Stimulated activated CD4-positive, alpha-beta T cell treated with anti-CD3 and anti-CD28 coated beads, TNF-alpha, amount 100 ng/mL, for 1 hour (primary cell): ENCODE measurements at places on chromosomes 7 and 10.

DNA sequence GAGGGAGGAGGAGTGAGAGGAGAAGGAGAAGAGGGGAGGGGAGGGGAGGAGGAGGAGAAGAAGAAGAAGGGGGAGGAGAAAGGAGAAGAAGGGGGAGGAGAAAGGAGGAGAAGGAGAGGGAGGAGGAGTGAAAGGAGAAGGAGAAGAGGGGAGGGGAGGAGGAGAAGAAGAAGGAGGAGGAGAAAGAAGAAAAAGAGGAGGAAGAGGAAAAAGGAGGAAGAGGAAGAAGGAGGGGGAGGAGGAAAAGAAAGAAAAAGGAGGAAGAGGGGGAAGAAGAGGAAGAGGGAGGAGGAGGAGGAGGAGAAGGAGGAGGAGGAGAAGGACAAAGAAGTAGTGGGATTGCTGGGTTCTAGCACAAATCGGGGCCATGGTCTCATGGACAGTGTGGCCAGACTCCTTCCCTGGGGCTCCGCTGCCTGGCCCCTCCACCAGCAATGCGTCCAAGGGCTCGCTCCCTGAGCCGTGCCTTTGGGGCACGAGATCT, 4.2 kb upstream of the MAFK start:
- DNase-seq = no peak

- no peak for DNase-seq
Measured at GRCh38 chr10:127872871-127873600, 19.7 kb downstream of the CLRN3 start.

- no peak for DNase-seq
Measured at GRCh38 chr7:100035876-100036275, 13.7 kb upstream of the ZSCAN21 start.

GRCh38 chr10:46516660-46517416, 39.6 kb downstream of the GPRIN2 start:
- DNase-seq = no peak

DNA sequence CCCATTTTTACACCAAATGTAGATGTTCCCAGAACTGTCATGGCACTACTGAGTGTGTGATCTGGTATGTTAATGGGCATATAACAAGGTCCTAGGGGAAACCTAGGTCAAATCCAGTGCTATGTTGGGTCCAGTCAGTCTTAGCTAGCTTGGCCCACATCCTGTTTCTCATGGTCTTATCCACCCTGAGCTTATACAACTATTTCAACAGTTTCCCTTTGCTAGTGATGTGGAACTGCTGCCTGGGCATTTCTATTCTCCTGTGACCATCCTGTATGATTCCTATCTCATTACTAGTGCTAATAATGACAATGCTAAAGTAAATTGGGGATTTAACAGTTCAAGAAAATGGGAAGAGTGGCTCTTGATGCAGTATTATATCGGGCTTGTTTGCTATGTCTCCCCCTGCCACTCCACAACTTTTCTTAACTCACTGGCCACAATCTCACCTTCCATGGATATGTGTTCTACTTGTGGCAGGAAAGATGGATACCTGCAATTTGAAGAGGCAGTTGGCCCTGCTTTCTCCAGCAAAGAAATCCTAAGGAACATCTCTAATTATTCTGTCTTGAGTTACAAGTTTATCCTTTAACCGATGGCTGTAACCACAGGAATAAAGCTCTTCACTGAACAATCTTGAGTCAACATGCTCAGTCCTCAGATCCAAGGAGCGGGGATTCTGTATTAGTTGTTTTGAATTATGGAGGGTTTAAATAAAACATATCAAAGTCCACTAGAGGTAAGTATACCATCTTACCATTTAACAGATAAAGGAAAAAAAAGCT, 707.8 kb downstream of the XPNPEP1 start:
- DNase-seq = no peak

DNA sequence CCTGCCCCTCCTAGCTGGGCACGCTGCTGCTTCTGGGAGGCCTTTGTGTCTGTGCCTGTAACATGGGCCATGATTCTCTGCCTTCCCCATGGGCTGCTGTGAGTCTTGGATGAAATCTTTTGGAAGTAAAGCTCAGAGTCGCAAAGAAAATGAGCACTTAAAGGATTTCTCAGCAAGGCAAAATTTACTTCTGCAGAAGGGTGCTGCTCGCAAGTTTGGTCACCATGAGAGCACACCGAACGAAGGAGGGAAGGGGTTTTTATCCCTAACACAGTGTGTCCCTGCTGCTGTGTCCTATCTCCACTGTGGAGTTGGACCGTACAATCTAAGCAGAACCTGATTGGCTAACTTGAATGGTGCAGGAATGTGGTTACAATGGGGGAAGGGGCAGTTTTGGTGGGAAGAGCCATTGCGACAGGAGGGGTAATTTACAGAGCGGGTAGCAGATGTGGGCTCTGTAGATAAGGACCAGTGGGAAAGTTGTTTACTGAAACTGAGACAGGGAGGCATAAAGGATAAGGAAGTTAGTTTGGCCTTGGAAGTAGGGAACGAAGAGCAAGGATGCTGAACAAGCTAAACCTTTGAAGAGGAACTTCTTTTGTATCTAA, 57.5 kb downstream of the FANK1 start:
- DNase-seq = no peak

- no peak for DNase-seq
Measured at GRCh38 chr10:14271621-14272020, 59.1 kb downstream of the FRMD4A start.

- DNase-seq = no peak
Measured at GRCh38 chr10:47040041-47040491, 128.8 kb downstream of the PTPN20 start.
